ENCODE measurements at places on chromosomes 4 and X.

- no peak for DNase-seq
These were observed 171.7 kb downstream of the SHROOM3 start for GRCh38 chr4:76606645-76607265.

DNA sequence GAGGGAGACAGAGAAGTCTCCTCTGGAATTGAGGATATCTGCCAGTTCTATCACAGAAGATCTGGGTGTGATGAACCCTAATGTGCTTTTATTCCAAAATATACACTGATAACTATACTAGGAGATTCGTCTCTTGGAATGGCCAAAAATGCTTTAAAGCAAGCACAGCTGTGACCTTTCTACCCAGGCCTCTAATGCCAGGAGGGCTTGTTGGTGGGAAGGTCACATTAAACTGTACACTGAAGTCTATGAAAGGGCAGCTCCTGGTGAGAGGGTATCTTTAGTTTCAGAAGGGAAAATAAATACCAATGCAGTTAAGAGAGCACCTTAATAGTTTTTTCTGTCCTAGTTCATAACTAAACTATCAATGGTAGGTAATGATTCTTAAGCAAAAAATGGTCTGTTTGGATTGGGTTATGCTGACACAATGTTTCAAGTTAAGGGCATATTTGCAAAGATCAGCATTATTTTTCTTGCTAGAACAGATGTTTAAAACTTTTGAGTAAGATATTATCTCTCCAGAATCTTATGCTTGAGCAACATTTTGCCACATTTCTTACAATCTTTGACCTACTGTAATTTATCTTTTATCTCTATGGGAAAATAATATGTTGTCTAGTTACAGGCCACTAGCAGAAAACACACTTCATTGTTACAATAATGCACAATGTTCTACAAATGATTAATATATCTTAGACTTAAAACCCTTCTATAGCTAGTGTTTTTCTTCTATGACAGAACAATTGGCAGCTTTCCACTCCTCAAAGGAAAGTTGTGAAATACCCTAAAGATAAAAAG lies 59.6 kb downstream of the SEC24D start:
- no peak for DNase-seq

DNA sequence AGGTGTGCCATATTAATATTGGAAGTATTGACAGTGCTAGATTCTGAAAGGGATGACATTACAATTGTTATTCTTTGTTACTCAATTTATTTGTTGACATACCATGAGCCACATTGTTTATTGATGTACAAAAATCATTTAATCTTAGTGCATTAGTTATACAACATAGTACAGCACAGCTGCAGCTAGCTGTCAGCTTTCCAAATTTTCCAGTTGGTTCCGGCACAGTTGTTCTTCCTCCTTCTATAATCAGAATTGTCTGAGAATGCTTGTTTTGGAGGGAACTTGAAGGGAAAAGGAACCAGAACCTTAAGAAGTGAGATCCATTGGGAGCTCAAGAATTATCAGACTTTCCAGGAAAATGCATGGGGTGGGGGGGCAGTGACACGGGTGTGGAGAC lies 281.4 kb downstream of the ZIC3 start:
- no peak for DNase-seq

GRCh38 chrX:153939573-153939972 lies 4.7 kb upstream of the NAA10 start:
- DNase-seq, result no peak

DNA sequence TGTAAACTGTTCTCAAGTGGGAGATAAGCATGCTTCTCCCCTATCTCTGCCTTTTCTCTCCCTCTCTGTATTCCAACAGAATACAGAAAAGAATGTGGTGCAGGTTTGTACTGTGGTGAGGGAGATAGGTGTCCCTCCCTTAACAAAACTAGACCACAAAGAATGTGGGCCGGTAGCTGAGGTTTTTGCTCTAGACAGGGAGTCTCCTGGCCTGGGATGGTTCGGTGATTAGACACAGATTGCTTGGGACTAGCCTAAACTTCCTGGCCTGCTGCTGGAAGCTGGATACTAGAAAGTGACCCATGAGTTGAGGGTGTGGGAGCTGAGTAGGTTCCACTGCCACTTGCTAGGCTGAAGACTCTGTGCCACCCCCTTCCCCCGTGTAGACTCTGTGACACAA lies 143.0 kb downstream of the CXXC4 start:
- no peak for DNase-seq

- no peak for DNase-seq
These were observed 616.9 kb downstream of the FSTL5 start for GRCh38 chr4:161546902-161547301.

- DNase-seq, result no peak
These were observed 290.6 kb upstream of the BOD1L1 start for GRCh38 chr4:13918110-13918509.

DNA sequence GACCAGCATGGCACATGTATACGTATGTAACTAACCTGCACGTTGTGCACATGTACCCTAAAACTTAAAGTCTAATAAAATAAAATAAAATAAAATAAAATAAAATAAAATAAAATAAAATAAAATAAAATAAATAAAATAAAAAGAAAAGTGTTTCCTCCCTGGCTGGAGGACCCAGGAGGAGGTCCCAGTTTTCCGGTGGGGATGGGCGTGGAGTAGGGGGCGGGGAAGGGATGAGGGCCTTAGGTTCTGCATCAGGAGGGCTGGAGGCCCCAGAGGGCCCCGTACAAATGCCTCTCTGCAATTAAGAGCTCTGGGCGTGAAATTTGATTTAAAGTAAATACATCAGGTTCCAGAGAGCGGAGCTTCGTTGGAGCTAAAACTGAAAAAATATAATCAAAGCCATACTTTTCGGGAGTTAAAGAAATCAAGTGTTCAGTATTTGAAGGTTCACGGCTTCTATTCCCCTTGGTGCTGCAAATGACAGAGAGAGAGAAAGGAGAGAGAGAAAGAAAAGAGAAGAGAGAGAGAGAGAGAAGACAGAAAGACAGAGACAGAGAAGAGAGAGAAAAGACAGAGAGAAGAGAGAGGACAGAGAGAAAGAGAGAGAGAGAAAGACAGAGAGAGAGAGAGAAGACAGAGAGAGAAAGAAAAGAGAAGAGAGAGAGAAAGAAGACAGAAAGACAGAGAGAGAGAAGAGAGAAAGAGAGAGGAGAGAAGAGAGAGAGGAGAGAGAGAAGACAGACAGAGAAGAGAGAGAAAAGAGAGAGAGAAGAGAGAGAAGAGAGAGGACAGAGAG lies 8.7 kb upstream of the SHOX start:
- DNase-seq, result no peak

DNA sequence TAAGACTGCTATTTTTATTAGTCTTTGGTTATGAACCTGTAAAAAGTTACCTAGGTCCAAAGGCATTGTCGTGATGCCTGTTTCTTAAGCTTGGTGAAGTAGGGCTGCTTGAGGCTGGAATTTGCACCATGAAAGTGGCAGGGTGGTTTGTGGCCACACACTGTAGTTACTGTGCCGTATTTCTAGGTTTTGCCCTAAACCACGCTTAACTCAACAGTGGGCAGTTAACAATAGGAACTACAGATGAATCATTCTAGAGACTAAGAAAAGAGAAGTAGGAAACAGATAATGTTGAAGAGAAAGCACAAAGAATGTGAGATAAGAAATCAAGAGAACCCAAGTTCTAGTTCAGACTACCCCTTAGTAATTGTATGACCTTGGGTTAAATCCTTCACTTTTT lies 11.5 kb downstream of the ETNPPL start:
- no peak for DNase-seq

- DNase-seq, result no peak
These were observed 150.8 kb downstream of the STIM2 start for GRCh38 chr4:27011401-27011800.
